ENCODE measurements at places on chromosomes 11 and 22. TPM values are rescaled to one million over a fixed set of nuclear protein-coding genes. Genes with fewer than 3 reads are reported as not detected.

The LGALS1 gene
- total RNA-seq = 223 TPM

The ANO3 gene
- total RNA-seq = not detected

The GVQW3 gene
- total RNA-seq = 2.5 TPM

The CCDC73 gene
- total RNA-seq = not detected

The LIF gene
- 87.5 TPM for total RNA-seq

The OR5M3 gene
- not detected for total RNA-seq

The EIF3M gene
- total RNA-seq = 409 TPM

Data from CD8-positive, alpha-beta memory T cell (primary cell).